ENCODE measurements at places on chromosomes 1 and 21.

GRCh38 chr1:23122796-23123195 is 45.9 kb downstream of the LUZP1 start:
- H3K27me3 ChIP-seq, result no peaks in the 10 kb centered on the region
- no peak for DNase-seq
- peaks cover 34% of the 10 kb centered on the region for H3K4me1 ChIP-seq
- no peak overlapping the region for H3K27ac ChIP-seq
- no peak overlapping the region for H3K4me3 ChIP-seq

DNA sequence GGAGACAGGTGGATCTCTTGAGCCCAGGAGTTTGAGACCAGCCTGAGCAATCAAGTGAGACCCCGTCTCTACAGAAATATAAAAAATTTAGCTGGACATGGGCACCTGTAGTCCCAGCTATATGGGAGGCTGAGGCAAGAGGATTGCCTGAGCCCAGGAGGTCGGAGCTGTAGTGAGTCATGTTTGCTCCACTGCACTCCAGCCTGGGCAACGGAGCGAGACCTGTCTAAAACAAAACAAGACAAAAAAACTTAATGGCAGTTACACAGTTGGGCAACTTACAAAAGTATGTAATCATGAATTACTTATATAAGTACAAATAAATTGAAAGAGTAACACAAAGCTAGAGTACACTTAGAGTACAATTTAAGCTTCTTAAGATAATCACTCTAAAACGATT is 25.2 kb downstream of the RC3H1 start:
- DNase-seq, result no peak
- peaks cover 3% of the 10 kb centered on the region for H3K4me1 ChIP-seq
- no peak overlapping the region for H3K27ac ChIP-seq
- H3K27me3 ChIP-seq, result no peaks in the 10 kb centered on the region

DNA sequence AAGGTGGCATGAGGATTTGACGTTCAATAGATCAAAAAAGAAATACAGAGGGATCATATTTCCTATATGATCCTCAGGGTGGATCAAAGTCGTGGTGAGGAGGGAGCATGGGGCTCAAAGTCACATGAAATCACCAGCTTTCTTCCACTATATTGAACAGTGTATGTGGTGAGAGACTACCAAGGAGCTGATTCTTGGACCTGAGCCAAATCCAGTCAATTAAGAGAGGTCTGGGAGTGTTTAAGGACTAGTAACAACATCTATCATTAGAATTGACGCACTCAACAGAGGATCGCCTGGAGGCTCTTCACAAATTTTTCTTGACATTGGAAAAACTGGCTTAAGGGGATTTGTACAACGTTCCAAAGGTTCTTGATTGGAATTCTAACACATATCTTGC is 267.7 kb upstream of the PROX1 start:
- H3K4me3 ChIP-seq, result no peak overlapping the region
- H3K36me3 ChIP-seq, result no peaks in the 10 kb centered on the region
- H3K27ac ChIP-seq, result no peak overlapping the region
- H3K27me3 ChIP-seq, result no peaks in the 10 kb centered on the region

GRCh38 chr1:147336291-147336690 is 93.8 kb downstream of the CHD1L start:
- no peaks in the 10 kb centered on the region for H3K36me3 ChIP-seq
- H3K27me3 ChIP-seq, result peaks cover 19% of the 10 kb centered on the region
- no peak for DNase-seq
- H3K4me3 ChIP-seq, result no peak overlapping the region

DNA sequence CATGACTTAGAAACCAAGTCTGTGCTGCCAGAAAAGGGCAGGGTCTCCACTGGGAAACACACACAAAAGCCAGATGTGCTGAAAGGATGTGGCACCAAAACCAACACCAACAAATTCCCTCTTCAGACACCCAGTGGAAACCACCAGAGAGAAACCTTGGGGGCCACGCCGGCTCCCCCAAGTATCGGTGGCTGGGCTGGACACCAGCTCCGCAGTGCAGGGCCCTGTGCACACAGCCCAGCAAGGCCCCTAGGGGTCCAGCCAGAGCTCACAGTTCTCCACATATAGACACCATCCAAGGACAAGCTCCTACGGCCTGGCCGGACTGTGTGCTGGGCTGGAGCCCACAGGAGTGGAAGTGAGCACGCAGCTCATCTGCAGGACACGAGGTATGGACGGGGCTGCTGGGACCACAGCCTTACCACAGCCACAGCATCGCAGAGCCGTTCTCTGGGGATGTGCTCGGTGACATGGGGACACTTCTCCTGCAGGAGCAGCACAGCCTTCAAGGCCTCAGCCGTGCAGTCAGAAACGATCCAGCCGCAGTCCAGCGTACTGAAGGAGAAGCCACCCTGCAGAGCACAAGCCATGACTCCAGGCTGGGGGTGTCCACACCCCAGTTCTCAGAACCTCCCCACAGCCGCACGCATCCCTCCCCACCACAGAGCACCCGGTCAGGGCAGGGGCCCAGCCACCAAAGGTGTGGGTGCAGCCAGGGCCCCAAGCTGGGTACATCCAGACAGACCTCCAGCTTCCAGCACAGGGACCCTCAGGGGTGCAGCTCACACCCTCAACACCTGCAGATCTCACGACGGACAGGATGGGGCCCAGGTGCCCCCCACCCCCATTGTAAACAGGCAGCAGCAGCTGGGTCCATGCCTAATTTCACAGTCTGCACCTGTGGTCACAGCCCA is 21.3 kb downstream of the LSS start:
- no peak overlapping the region for H3K27ac ChIP-seq
- H3K4me1 ChIP-seq, result no peaks in the 10 kb centered on the region
- DNase-seq, result no peak
- H3K36me3 ChIP-seq, result peaks cover 30% of the 10 kb centered on the region
- no peak overlapping the region for H3K4me3 ChIP-seq
- H3K27me3 ChIP-seq, result no peaks in the 10 kb centered on the region

DNA sequence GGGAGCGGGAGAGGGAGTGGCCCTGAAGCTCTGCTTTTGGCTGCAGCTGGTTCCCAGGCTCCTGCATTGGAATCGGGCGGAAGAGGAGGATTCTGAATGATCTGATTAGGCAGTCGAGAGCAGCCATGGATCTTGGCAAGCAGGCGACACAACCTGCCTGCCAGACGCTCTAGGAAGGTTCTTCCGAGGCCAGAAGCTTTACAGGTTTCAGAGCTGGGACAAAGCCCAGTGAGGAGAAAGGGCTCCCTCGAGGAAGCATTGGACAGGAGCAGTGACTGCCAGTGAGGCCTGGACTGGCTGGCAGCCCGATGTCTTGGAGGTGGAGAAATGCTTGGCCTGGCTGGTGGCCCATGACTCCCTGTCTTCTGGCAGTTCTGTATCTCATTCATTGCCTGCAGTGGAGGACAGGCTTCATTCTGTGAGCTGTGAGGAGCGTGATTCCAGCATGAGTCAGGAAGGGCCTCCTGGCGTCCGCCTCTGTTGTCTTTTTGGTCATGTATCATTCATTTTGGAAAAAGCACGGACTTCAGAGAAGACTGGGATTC is 132.7 kb upstream of the IPO9 start:
- H3K27ac ChIP-seq, result no peak overlapping the region
- no peaks in the 10 kb centered on the region for H3K36me3 ChIP-seq
- no peak overlapping the region for H3K4me3 ChIP-seq
- no peaks in the 10 kb centered on the region for H3K4me1 ChIP-seq

DNA sequence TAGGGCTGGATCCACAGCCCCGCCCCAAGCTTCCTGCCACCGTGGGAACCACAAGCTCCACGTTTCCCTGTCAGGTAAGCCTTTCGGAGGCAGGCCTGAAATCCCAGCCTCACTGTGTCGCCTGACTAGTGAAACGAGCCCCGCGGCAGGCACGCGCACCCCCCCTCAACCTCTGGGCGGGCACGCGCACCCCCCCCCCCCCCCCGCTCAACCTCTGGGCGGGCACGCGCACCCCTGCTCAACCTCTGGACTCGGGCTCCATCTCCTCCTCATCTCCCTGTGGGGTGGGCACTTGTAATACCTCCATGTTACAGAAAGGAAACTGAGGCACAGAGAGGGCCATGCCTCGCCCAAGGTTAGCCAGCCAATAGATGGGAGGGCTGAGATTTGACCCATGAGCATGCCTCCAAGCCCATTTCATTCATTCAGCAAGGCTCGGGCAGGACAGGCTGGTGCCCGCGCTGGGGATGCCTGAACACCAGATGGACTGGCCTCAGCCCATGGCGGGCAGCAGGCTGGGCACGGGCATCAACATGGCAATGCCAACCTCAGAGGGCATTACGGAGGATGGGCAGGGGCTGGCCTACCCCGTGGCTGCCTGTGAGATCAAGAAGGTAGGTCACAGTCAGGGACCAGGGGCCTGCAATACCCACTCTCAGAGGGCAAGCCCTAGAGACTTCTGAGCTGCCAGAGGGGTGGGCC is 4.7 kb downstream of the CFAP410 start:
- peaks cover 23% of the 10 kb centered on the region for H3K36me3 ChIP-seq
- no peak overlapping the region for H3K4me3 ChIP-seq
- H3K4me1 ChIP-seq, result peaks cover 10% of the 10 kb centered on the region

DNA sequence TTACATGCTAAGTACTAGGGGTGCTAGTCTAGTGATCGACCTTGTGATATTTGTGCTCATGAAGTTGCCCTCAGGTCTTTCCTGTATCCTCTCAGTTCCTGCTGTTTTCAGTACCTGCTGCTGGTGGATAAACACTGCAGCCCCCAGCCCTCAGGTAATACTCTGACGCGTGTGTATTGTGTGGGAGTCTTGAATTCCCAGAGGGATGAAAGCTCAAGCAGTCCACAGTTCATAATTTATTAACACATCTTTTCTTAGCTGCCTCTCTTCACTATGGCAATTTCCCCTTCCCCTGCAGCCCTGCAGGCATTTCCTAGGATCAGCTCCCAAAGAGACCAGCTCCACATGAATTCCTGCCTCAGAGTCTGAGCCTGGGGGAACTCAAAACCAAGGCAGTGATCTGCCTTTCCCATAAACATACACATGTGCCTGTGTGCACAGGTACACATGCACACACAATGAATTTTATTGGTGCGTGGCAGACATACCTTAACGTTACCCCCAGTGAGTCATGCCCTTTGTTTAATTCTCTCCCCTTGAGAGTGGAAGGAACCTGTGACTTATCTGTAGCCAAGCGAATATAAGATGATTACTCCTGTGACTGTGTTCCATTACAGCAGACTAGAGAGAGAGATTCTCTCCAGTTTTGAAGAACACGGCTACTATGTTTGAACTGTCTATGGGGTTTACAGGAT is 14.1 kb upstream of the HMGCS2 start:
- H3K4me1 ChIP-seq, result no peaks in the 10 kb centered on the region
- no peaks in the 10 kb centered on the region for H3K27me3 ChIP-seq
- no peaks in the 10 kb centered on the region for H3K36me3 ChIP-seq
- no peak overlapping the region for H3K27ac ChIP-seq

GRCh38 chr1:8416881-8417280 is 99.0 kb downstream of the SLC45A1 start:
- H3K4me3 ChIP-seq, result no peak overlapping the region
- DNase-seq, result no peak
- H3K4me1 ChIP-seq, result peaks cover 57% of the 10 kb centered on the region
- H3K36me3 ChIP-seq, result peaks cover 74% of the 10 kb centered on the region
- no peak overlapping the region for H3K27ac ChIP-seq

- H3K27ac ChIP-seq, result no peak overlapping the region
- H3K36me3 ChIP-seq, result no peaks in the 10 kb centered on the region
Observed at GRCh38 chr1:228029281-228029680, 22.5 kb downstream of the WNT3A start.

- no peak overlapping the region for H3K4me3 ChIP-seq
- DNase-seq, result no peak
- H3K27me3 ChIP-seq, result peaks cover 4% of the 10 kb centered on the region
- no peaks in the 10 kb centered on the region for H3K36me3 ChIP-seq
Observed at GRCh38 chr1:203453016-203453415, 22.6 kb upstream of the PRELP start.

DNA sequence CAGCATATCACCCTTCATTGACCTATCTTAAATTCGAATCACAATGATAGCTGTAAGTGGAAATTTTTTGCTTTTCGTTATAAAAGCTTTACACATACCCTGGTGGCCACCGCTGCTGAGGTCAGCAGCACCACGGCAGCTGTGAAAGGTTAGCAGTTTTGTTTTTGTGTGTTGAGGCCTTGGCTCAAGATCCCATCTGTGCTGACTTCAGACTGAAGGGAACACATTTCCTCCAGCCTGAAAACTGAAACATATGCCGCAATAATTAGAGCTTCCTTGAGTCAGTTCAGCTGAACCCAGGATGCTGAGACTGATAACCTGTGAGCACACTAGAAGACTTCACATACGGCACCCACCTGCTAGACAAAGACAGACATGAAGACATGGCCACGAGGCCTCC is 103.0 kb downstream of the SMYD3 start:
- H3K27me3 ChIP-seq, result no peaks in the 10 kb centered on the region
- H3K4me3 ChIP-seq, result no peak overlapping the region
- H3K27ac ChIP-seq, result no peak overlapping the region
- no peaks in the 10 kb centered on the region for H3K4me1 ChIP-seq
- no peak for DNase-seq
